ENCODE measurements at places on chromosomes 1 and 21. TPM values are rescaled to one million over a fixed set of nuclear protein-coding genes. Genes with fewer than 3 reads are reported as not detected.
A peak's percentile ranks its signal among the peaks of the same experiment; 100 is the strongest.

GRCh38 chr1:246782120-246782900, 58.1 kb downstream of the SCCPDH start:
- no peaks in the 10 kb centered on the region for H3K27me3 ChIP-seq
- peak; percentile 70 for DNase-seq
- H3K36me3 ChIP-seq: peaks cover 6% of the 10 kb centered on the region
- H3K4me1 ChIP-seq: peaks cover 15% of the 10 kb centered on the region

DNA sequence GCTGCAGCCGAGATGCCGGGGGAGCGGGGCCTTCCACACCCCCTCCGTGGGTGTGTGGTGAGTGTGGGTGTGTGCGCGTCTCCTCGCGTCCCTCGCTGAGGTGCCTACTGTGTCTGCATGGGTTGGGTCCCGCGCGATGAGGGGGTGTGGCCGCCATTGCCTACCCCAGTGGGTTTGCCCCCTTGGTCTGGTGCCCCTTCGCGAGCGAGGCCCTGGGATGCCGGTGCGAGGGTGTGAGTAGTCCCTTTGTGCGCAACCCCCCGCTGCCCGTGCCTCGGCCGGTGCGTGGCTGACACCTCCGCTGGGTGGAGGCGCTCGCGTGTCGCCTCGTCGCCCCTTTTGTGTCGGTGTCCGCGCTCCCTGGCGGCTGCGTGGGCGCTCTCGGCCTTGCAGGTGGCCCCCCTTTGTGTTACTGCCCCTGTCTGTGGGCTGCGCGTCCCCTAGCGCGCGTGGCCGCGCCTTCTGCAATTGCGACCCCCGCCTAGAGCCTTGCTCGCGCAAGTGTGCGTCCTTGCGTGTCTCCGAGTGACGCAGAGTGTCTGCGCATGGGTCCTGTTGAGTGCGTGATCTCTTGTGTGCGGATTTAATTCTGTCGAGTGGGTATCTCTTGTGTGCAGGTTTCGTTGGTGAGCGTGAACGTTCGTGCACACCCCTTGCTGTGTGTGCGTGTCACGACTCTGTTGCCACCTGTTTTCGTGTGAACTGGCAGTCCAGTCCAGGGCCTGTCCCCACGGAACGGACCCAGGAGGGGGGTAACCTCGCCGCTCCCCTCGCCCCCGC, 553 bp downstream of the TTC3 start:
- H3K27ac ChIP-seq: peak overlapping the region; percentile 91
- DNase-seq: no peak
- peak overlapping the region; percentile 90 for H3K4me3 ChIP-seq
- H3K27me3 ChIP-seq: no peaks in the 10 kb centered on the region
- H3K36me3 ChIP-seq: peaks cover 8% of the 10 kb centered on the region

Gene MCOLN2
- 1.4 TPM for total RNA-seq

GRCh38 chr1:29820401-29820800, 584.1 kb downstream of the PTPRU start:
- H3K36me3 ChIP-seq: no peaks in the 10 kb centered on the region
- no peak overlapping the region for H3K4me3 ChIP-seq
- H3K27ac ChIP-seq: no peak overlapping the region
- H3K27me3 ChIP-seq: peaks cover 6% of the 10 kb centered on the region
- DNase-seq: no peak

Gene OR14A16
- total RNA-seq: not detected

Gene ASCL5
- not detected for total RNA-seq

GRCh38 chr1:211731456-211732292, 56.3 kb upstream of the NEK2 start:
- no peak for DNase-seq
- no peak overlapping the region for H3K27ac ChIP-seq

DNA sequence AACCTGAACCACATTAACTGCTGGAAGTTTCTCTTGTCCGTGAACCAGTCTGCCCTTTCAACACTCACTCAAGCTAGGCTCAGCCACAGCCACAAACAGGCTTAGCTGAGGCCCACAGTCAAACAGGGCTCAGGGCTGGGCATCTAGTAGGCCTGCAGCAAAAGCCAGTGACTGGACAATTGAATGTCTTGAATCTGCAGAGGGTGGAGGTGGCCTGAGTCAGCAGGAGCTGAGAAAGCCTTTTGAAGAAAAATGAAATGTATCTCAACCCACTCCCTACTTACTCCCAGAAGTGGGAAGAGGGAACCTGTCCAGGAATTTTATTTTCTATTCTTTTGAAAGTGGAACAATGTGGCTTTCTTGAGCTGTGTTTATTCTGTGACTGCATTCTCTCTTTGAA, 95.4 kb downstream of the PTPRU start:
- no peak for DNase-seq
- 0 out of 2 replicates have a peak, but pooled peaks cover 22% of the 10 kb centered on the region for H3K27me3 ChIP-seq
- no peak overlapping the region for H3K4me3 ChIP-seq
- H3K27ac ChIP-seq: no peak overlapping the region

Gene MATN1
- total RNA-seq: 0.26 TPM

DNA sequence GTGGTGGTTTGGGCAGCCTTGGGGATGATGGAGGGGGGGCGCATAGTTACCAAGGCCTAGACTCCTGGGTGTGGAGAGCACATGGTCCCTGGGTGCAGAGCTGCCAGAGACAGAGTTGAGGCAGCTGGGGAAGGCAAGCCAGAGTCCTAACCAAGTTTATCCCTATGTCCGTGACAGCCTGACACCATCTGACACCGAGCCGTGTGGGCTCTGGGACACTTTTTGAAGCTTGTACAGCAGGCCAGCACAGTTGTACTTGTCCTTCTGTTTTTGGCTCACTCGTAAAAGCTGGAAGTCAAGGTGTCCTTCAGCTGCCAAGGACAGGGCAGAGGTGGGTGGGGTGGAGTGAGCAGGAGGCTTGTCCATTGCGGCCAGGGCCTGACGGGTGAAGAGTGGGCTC, 28.5 kb downstream of the SLC26A9 start:
- no peak overlapping the region for H3K27ac ChIP-seq
- DNase-seq: no peak
- no peak overlapping the region for H3K4me3 ChIP-seq
